Stimulated activated CD8-positive, alpha-beta memory T cell treated with anti-CD3 and anti-CD28 coated beads, Interleukin-4, amount 100 ng/mL, for 4 hours (primary cell): ENCODE measurements at places on chromosomes 7 and 10.

DNA sequence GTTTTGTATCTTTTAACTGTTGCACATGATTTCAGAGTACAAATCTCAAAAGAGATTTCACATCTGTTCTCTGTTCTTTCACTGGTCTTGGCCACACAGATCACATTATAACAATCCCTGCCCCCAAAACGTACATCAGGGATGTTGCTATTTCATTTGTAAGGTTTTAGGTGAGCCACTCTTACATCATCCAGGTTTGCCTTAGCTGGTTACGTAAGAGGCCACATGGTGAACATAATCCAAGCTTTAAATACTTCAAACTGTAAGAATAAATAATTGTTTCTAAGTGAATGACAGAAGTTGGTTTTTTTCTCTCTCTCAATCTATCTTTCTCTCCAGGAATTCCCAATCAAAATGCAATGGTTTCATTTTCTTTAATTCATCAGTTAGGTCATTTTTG is 245.9 kb upstream of the HGF start:
- DNase-seq, result no peak

- no peak for DNase-seq
Measured at GRCh38 chr7:25255611-25256332, 27.5 kb upstream of the NPVF start.

GRCh38 chr7:45924283-45924682 is 3.2 kb upstream of the IGFBP3 start:
- DNase-seq, result no peak

- DNase-seq, result no peak
Measured at GRCh38 chr10:13871776-13872175, 285.0 kb downstream of the PRPF18 start.

- DNase-seq, result no peak
Measured at GRCh38 chr10:86361156-86362128, 5.2 kb downstream of the GRID1 start.

DNA sequence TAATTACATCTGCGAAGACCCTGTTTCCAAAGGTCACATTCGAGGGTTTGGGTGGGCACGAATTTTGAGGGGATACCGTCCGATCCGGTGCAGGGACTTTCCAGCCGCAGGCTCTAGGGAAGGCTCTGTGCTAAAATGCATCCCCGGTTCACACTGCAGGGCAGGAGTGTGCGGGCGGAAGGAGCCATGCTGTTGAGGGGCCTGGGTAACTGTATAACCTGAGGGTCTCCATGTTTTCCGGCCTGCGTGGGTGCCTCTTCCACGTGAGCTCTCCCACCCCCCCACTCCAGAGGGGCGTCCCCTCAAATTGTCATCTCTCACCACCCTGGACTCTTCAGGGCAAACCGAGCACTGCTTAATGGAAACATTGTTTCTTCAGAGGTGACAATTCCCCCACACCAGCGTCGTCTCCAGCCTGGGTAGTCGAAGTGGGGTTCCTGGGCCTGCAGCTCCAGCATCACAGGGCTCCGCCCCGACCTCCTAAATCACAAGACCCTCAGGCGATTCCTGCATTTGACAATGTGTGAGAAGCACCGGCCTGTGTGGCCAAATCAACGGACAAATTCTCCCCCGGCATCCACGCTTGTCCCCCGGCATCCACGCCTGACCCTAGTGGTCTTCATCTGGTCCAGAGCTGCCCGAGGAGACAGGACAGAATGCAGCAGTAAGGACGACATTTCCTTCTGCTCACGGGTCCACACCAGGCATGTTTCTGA is 51.2 kb downstream of the FOXL3 start:
- no peak for DNase-seq

DNA sequence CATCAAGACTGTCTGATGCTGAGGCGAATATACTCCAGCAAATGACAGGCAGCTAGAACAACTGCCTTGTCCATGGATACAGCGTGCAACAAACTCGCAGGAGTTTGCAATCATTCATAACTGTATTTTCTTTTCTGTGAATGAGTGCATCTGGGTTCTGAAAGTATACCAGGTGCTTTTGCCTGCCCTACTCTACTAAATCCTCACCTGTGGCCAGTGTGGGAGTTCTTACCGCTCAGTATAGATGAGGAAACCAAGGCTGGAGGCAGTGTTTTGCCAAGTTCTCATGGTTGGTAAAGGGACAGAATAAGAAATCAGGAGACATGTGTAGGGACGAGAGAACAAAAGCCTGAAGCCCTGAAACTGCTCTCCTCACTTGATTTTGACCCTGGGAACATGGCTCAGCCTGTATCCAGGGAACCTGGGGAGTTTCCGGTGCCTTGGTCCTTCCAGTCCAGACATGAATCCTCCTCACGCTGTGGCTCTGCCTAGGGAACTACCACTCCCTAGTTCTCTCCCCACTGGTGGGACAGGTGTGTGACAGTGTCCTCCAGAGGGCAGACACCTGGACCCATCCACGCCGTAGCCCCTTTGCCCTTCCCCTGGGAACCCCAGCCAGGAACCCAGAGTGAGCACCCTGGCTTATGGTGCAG is 142.0 kb downstream of the CDH23 start:
- no peak for DNase-seq

- no peak for DNase-seq
Measured at GRCh38 chr7:94222516-94222915, 172.2 kb upstream of the COL1A2 start.

DNA sequence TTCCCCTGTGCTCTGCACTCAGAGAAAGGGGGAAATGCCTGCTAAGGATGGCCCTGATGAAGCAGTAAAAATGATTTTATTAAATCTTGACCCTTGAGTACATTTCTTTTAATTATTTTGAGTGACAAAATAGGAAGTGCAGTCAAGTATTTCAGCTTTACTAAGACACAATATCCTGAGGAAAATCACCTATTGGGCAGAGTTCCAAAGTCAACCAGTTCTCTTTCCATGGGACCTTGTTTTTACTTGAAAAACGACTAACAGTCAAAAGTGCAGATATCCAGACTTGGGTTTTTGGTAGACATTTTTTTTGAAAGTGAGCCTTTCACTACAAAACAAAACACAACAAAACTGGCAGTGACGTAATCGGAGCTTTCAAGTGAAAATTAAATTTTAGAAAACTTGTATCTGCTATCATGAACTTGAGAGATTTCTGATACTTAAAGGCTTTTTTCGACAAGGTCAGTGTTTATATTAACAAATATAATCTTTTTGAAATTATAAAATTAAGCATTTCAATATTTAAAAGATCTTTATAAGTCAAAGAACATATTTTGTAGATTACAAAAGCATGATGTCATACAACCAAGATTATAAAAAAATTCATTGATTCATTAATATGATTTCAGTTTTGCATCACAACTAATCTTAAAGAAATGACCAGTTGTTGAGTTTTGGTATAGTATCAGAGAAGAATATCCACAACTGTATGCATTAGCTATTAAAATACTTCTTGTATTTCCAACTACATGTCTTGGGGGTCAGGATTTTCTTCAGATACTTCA is 513.8 kb upstream of the AKR1E2 start:
- no peak for DNase-seq

DNA sequence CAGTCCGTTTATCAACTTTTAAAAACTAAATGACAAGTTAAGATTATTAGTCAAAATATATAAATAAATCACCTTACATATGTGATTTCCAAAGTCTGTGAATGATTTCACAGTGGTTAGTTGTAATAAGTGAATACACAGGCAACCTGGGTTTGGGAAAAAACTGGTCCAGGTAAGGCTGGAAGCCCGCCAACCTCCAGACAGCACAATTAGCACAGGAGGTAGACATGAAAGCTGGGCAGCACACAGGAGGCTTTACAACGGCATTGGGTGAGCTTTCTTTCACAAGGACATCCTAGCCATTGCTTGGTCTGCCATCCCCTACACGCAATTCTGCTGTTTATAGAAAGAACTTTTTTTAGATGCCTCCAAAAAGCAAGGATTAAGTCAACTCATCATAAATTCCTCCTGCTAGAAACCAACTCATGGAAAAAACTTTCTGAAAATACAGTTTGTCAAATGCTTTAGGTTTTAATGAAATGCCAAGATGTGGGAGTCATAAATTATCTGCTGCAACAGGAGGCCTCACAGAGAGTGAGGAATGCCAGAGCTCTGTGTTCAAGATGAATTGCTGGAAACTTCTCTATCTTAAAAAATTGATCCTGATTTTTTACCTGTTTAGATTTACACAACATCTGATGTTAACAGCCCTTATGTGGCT is 346.8 kb upstream of the NFE2L3 start:
- no peak for DNase-seq

DNA sequence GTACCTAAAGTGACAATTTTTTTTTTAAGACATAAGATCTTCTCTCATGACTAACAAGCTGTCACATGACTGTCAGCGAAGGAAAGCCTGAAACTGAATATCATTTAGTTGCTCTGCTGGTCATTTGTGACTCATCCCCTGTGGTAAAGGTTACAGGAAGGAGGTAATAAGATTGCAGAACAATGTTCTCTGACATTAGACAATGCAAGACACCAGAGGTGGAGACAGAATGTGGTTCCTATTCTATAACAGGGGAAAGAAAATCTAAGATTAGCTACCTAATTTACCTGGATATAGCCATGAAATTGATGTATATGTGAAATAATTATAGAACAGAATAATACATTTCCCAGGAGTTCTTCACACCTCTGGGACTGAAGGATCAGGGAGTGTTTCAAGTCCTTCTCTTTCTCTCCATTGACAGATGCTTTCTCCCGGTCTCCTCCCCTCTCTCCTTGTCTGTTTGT is 47.7 kb downstream of the LRGUK start:
- no peak for DNase-seq

GRCh38 chr7:77269360-77270093 is 69.9 kb upstream of the FGL2 start:
- no peak for DNase-seq
